ENCODE measurements at places on chromosomes 12 and 14.

DNA sequence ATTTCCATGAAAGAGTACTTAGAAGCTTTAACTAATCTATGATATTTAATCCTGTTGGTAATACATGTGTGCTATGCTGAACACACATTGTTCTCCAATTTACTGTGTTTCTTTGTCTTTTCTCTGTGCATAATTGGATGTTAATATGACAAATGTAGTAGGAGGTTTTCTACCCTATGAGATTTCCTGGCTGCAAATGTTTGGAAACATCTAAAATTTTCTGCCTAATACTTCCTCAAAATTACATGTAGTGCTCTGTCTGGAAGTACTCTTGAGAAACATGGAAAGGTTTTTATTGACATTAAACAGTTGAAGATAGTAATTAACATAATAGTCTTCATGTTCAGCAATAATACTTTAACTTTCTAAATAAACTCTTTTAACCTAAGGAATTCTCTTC is 213.0 kb downstream of the KITLG start:
- DNase-seq: no peak

GRCh38 chr12:12636641-12637040 is 25.0 kb downstream of the CREBL2 start:
- DNase-seq: no peak

- DNase-seq: peak; percentile 51
Observed at GRCh38 chr14:31898838-31899528, 178.1 kb upstream of the ARHGAP5 start.

GRCh38 chr12:105523164-105524057 is 192.9 kb downstream of the C12orf75 start:
- DNase-seq: no peak

DNA sequence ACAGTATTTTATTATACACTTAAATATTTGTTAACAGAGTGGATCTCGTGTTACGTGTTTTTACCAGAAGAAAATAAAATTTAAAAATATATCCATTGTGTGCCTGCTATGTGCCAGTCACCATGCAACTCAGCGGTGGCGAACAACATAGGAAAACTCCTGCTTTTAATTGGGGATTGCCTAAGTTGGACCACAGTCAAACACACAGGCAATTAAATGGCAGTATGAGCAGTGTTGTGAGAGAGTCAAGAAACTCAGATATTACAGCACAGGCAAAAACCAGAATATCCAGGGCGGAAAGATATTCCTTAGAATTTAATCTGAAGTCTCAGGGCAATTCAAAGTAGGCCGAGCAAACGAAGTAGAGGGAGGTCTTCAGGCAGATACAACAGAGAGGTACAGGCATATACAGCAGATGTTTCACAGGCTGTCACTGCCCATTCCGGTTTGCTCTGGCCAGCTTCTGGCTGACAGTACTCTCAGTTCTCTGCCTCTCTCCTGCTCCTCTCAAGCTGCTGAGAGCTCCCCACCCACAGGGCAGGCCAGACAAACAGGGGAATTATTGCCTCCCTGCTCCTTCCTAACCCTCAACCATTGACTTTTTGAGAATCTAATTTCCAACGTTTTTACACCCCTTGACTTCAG is 540.2 kb upstream of the TMEM132C start:
- no peak for DNase-seq

GRCh38 chr12:96189781-96190180 is 4.4 kb upstream of the ELK3 start:
- no peak for DNase-seq

GRCh38 chr12:53568809-53569557 is 57.2 kb downstream of the ATF7 start:
- DNase-seq: no peak

- DNase-seq: no peak
Observed at GRCh38 chr14:90429754-90430153, 32.9 kb downstream of the CALM1 start.

- DNase-seq: no peak
Observed at GRCh38 chr12:53505086-53505485, 2.2 kb downstream of the NPFF start.

DNA sequence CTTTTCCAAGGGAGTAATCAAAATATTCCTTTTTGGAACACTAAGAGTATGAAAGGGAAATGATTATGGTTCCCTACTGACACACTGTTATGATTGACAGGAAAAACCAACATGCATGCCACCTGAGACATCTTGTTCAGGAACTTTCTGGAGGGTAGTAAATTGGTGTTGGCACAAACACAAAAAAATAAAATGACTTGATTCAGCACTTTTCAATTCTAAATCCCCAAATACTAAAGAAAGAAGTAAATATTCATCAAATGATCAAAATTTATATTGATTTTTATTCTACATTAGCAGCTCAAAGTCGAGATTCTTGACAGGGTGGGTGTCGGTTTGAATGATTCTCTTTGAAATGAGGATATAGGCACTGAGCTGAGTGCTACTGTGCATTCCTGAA is 271.4 kb upstream of the NPAS3 start:
- no peak for DNase-seq

- DNase-seq: no peak
Observed at GRCh38 chr14:103524002-103524935, 1.6 kb upstream of the CKB start.

DNA sequence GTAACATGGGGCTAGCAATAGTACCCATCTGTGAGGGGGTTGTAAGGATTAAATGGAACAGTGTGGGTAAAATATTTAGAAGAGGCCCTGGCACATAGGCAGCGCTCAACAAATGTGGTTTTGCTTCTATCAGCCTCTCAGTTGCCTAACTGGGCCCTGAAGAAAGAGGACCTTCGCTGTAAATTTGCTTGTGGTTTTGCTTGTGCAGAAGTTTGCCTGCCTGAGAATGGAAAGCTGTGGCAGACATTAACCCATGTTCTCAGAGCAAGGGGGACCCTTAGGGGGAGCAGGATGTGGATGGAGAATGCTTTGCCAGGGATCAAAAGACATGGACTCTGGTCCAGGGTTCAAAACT is 160.1 kb downstream of the BRMS1L start:
- no peak for DNase-seq

DNA sequence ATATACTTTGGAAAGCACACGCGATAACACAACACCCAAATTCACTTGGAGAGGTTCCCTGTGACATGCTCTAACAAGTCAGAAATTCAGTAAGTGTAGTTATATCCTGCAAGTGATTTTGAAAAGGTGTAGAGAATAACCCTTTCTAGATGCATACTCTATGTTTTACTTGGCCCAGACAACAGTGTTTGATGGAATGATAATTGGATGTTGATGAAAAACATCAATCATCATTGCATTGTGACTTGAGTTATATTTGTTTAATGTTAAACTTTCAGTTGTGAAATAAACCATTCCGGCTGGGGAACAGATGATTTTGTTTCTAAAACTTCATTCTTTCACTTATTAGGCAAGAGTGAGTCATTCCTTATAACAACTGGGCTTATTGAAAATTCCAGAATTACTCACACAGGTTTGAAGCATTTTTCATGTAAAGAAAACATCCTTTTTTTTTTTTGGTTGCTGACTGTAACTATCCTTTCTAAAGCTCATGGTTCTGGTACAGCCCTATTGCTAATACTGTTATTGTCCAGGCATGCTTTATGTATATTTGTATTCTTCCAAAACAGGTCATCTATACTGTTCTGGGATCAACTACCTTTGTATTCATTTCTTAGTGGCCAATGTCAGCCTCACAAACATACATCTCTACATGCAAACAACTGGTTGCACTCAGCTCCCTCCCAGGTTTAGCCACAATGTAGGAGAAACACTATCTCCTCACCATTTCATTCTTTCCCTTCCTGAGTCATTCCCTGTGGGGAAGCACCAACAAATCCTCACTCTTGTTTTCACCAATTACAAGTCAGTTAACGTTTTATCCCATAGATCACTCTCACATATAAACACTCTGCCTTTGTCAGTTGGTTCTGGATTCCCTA is 121.2 kb upstream of the LRIG3 start:
- DNase-seq: no peak

GRCh38 chr12:104546575-104546974 is 89.8 kb downstream of the CHST11 start:
- DNase-seq: no peak

DNA sequence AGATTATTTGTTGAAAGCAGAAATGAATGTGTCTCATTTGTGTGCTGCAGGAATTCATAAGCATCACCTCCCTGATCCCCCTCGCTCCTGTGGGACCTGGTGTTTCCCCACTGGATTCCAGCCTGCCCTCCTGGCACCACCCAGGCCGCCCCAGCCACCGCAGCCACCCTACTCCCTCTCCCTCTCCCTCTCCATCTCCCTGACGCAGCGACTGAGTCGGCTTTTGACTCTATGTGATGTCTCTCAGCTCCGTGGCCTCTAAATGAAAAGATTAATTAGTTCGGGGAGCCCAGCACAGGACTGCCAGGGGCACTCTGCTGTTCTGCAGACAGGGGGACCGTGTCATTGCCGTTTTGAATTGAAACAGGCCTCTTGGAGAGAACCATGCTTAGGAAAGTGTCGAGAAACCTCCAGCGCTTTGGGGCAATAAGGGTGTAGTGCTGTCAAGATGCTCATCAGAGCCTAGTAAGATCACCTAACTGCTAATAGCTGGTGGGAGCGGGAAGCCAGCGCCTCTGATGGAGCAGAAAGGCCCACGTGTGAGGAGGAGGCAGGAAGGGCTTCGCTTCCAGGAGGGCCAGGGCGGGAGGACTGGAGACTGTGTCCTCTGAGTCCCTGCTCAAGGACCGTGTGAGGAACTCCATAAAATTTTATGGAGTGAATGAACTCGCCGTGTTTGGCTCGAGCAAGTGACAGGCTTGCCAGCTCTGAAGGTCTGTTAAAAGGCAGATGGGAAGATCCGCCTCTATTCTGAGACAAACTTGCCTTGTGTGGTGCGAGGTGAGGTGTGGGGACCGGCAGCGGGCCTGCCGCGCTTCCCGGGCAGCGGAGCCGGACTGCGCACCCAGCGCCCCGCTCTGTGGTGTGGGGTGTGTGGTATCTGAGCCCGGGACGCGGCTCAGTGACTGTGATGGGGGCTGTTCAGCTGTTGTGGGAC is 157.4 kb upstream of the C14orf180 start:
- DNase-seq: no peak

- DNase-seq: no peak
Observed at GRCh38 chr14:104140213-104140462, 1.8 kb downstream of the KIF26A start.

DNA sequence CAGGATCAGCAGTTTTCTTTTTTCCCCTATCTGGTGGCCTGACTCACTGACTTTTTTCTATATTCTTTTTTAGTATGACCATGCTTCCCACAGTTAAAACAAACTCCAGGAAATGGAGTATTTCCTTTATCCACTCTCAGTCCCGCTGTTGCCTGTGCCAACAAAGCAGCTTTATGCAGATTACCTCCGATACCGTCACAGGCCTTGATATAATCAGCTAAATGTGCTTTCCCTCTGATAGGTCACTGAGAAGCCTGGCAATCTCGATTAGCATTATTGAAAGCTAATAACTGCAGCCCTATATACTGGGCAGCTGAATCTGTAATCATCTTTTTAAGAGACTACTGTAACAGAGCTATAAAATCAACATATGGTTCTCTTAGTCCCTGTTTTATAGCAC is 243.6 kb downstream of the KIF21A start:
- DNase-seq: no peak

GRCh38 chr12:128823216-128823915 is 392 bp downstream of the SLC15A4 start:
- DNase-seq: peak; percentile 35

- DNase-seq: no peak
Observed at GRCh38 chr12:109524466-109525278, 47.2 kb downstream of the UBE3B start.

GRCh38 chr14:51607711-51608110 is 44.0 kb upstream of the FRMD6 start:
- no peak for DNase-seq

GRCh38 chr12:123944696-123945095 is 27.9 kb downstream of the CCDC92 start:
- DNase-seq: no peak

DNA sequence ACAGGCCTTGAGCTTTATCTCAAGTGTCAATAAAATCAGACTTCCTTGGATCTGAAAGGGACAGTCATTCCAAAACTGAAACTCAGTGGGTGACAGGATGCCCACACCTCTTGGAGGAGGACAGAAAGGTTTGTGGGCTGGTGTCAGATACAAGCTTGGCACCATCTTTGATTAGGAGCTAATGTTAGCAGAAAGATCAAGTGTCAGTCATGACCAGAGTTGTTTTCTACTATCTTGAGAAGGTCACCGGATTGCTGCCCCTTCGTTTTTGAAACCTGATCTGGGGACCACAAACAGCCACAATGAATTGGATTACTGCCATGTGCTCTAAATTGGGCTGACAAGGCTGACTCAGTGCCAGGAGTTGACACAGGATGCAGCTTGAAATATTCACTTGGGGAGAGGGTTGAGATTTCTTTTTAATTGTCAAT is 88.3 kb downstream of the OTOGL start:
- no peak for DNase-seq

DNA sequence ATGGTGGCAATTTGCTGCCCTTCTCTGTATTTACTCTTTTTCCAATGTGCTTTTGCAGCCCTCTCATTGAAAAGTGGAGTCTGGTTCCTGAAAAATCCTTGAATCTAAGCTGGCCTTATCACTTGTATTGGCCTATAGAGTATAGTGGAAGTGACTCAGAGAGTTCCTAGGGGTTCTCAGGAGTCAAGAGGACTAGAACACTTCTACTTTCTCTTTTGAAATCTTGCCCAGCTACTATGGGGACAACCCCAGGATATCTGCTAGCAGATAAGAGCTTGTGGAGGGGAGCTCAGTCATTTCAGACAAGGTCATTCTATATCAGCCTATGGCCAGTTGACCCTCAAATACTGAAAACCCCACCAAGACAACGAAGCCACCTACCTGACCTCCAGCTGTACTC is 26.7 kb upstream of the WSCD2 start:
- no peak for DNase-seq

- DNase-seq: no peak
Observed at GRCh38 chr14:36996133-36996856, 176.1 kb downstream of the SLC25A21 start.

- no peak for DNase-seq
Observed at GRCh38 chr12:10705655-10706054, 17.5 kb downstream of the YBX3 start.

DNA sequence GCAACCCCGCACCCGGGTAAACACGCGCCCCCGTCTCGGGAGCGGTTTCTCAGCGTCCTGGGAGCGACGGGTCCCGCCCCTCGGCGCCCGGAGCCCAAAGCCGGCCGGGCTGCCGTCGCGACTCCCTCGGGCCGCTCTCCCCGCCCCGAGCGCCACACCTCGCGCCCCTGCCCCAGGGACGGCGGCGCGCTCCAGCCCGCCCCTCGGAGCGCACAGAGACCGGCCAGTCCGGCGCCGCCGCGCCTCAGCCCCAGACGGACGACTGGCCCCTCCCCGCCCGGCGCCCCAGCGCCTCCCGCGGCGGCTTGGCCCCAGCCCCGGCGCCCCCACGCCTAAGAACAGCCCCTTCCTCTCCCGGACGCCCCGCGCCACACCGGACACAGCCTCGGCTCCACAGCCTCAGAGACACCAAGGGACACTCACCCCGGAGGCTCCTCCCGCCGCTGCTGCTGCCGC is 411 bp downstream of the BTBD7 start:
- peak; percentile 65 for DNase-seq

GRCh38 chr14:87148655-87149054 is 844.3 kb downstream of the GALC start:
- DNase-seq: no peak

All from germinal center (tissue), 1 donor.